ENCODE measurements at places on chromosomes 3 and 15.

GRCh38 chr3:129602309-129602708 is 4.2 kb downstream of the PLXND1 start:
- DNase-seq = no peak

DNA sequence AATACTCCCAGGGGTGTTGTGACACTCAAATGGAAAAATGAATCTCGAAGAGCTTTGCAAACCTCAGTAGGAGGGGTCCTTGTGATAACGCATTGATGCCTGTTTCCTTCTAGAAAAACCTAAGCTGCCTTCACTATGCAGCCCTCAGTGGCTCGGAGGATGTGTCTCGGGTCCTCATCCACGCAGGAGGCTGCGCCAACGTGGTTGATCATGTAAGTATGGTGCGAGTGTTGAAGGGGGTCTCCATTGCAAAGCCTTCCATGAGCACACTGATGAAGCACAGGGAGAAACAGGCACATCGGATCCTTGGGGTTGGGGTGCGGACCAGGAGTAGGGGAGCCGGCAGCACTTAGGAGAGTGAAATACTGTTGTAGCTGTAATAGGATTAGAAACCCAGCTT is 22.3 kb downstream of the ANKDD1A start:
- DNase-seq = no peak

DNA sequence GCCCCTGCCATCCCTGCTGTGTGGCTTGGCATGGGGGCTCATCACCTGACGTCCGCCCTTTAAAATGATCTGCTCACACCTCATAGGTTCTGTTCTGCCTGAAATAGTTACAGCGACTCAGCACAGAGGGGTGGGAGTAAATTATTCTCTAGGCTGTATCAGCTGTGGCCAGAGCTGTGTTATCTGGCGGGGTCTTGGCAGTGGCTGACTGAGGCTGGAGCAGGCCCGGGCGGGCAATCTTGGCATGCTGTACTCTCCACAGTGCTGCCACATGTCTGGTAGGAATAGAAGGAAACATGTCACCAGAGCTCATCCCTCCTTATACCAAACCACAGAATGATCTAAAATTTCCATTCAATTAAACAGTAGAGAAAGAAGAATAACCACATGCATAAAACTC is 499.9 kb upstream of the LMCD1 start:
- DNase-seq = peak; percentile 8

DNA sequence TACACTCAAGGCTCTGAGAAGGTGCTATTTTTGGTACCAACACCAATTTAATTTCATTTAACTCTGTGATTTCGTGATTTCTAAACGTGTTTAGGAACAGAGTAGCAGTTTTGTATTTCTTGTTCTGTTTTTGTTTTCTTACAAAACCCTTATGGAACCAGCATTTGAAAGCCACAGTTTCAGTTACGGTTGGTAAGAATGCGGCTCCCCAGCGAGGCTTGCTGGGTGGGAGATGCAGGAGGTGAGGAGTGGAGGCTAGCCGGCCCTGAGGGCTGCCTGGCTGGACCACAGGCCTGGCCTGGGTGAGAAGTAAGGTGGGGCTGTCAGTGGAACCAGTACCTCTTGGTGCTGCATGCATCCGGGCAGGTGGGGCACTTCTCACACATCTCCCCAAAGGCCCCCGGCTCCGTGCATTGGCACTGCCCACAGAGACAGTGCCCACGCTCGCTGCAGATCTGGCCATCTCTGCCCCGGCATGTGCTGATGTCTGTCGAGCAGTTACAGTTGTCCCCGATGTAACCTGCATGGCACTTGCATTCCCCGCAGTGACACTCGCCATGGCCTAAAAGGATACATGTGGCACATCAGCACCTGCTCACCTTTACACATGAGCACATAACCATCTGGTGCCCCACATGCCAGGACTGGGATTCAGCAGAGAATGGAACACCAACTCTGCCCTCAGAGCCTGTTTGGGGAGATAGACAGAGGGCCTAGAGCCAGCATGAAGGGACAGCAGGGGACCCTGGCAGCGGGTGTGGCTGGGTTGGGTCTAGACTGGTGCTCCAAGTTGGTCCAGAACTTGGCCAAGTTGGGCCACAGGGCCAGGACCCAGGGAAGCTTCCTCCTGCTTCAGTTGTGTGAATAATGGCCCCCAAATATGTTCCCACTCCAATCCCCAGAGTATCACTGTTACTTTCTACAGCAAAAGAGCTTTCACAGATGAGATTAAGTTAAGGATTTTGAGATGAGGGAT is 43.4 kb downstream of the UMPS start:
- no peak for DNase-seq

GRCh38 chr3:10280177-10280529 is 12.6 kb downstream of the GHRL start:
- no peak for DNase-seq

DNA sequence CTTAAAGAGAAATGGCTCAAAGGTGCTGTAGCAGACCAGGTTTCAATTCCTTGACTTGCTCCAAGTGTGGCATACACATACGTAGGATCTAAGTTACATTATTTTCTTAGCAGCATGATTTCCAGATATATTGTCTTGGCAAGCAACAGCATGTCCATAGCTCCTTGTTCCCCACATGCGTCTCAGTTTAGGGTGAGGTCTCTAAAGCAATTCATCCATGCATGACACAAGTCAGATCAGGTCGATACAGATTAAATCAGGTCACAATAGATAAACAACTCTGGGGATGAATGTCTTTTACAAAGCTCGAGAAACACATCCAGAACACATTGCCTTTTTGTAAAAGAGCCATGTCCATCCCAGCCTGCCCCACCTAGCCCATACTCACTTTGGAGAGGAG is 108.9 kb upstream of the ABHD17C start:
- DNase-seq = no peak

DNA sequence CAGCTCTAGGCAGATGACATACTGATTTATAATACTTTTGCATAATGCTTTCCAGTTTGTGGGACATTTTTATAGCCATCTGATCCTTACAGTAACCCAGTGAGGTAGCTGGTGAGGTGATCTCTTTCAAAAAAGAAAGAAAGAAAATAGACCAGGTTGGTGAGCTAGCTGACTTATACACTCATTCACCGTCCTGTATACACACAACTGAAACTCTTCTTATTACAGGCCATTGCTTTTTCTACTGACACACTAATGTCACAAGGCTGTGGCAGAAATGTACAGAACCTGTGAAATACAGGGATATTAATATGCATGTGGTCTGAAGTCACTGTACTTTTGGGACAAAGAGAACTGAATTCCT is 150.2 kb upstream of the BHLHE40 start:
- peak; percentile 56 for DNase-seq

- DNase-seq = no peak
Measured at GRCh38 chr15:89775815-89776214, 317 bp upstream of the MESP2 start.

GRCh38 chr3:192653862-192654261 is 73.5 kb downstream of the FGF12 start:
- DNase-seq = no peak

DNA sequence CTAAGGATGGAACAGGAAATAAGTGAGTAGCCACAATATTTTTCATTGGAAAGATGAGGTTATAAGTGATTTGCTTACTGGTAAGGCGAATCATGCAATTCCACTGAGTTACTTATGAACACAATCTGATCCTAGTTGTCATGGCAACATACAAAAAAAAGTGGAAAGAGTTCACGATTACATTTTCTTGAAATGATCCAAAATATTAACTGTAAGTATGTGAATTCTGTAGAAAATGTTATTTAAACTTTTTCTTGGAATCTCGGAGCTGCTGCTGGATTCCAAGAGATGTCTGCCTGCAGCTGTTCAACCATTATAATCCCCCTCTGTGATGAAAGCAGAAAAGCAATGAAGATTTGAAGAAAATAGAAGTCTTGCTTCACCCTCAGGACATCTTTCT is 120.5 kb downstream of the KBTBD8 start:
- DNase-seq = no peak

GRCh38 chr3:277873-278272 is 81.3 kb downstream of the CHL1 start:
- DNase-seq = no peak

GRCh38 chr3:8755097-8755496 is 14.3 kb downstream of the OXTR start:
- DNase-seq = no peak

DNA sequence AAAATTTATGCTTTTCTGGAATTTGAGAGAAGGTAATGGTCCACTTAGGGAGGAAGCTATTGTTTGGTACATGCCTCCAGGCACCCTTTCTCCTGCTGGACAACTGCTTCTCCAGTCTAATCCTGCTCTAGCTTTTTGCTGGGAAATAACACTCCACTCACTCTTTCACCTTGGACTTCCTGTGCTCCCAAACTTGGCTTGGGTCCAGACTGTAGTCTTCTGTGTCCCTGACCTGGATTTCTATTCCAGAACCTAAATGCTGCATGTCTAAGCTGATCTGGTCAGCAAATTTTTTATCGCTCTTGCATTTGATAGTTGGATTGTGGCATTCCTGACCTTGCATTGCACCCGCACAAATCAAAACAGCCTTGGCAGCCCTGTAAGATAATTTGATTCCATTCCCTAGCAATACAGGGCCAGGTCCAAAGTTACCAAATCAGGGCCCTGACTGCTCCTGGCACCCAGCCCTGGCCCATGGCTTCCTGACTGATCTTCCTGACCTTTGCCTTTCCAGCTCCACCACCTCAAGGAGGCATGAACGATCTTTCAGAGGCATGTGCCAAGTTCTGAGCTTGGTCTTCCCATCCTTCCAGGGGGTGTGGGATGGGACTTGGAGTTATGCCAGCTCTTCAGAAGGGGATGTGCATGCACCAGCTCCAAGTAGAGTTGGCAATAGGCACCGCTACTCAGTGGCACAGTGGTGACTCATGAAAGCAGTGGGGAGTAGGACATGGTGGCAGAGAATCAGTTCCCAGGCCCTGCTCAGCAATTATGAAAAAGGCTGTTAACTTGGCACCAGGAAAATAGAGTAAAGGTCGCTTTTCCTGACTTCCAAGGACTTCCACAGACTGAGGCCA is 43.9 kb upstream of the GOLGA8J start:
- DNase-seq = no peak

GRCh38 chr15:54941417-54941816 is 255.3 kb downstream of the RSL24D1 start:
- no peak for DNase-seq

DNA sequence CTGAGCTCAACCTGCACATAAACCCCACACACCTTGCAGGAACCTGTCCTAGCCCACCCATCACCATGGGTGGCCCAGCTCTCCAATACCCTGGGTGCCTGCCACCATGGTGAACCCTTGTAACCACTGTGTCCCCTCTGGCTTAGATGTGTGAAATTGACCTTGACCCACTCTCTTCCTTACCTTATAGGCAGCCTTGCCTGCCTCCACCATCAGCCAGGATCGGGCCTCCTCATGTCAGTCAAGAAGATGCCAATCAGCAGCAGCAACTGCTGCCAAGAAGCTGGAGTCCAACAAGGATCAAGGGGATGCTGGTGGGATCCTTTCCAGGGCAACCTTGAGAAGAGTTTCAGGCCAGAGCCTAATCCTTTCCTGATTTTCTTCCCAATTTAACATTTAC is 8.8 kb upstream of the CYP11A1 start:
- DNase-seq = no peak

DNA sequence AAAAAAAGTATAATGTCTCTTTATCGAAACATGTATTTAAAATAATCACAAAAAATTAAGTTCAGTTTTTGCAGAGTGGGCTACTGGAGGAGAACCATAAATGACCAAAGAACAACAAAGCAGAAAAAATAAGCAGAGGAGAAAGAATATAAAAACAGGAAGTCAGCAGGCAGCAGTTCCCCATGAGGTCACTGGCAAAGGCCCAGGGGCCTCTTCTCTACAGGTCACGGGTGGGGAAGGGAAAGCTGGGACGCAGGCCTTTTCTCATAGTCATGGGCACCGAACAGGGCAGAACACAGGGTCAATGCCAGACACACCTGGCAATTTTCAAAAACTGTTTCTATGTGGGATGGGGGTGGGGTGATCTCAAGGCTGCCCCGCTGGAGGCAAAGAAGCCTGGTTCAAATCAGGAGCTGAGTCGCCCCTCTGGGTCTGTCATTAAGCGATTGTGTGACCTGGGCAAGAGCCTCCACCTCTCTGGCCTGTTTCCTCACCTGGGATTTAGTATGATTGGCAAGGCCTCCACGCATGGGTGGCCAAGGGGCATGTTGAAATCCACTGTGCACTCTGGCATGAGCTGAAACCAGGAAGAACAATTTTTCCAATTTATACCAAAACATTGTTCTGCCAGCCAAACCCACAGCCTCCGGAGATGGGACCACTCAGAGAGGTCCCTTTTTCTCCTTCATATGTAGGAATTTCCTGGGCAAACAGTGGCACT is 43.8 kb upstream of the UACA start:
- DNase-seq = no peak

GRCh38 chr3:129308636-129309035 is 30.0 kb downstream of the HMCES start:
- DNase-seq = no peak

DNA sequence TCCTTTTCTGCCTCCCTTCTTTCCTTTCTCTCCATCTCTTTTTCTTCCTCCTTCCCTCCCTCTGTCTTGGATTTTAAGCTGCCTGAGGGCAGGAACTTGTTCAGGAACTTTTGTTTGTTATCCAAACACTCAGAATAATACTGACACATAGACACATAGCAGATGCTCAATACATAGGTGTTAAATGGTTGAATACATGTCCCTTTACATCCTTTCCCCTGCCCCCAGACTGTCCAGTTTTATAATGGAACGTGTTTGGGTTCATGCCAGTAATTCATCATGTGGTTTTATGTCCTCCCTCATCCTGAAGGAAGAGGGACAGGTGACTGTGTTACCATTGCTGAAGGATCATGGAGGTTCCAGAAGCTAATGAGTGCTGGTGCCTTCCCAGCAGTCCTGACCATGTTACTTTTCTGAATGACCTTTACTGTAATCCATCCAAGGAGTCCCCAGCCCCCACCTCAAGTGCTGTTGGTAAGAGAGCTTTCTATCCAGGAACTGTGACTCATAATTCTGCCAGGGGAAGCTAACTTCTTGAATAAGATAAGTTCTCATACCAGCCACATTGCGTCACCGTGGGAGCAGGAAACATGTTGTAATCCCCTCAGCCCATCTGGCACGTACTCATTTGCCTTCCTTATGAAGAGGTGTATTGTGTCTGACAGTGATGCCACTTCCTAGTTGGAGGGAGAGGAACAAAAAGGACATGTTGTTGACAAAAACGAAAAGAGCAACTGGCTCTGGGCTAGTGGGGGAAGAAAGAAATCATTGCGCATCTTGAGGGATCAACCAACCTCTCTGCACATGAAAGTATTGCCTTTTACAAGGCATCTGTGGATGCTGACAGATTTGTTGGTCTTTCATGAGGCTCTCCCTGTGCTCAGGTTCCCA is 52.4 kb downstream of the IL1RAP start:
- DNase-seq = peak; percentile 99

- no peak for DNase-seq
Measured at GRCh38 chr3:171377859-171378258, 82.3 kb downstream of the TNIK start.

- no peak for DNase-seq
Measured at GRCh38 chr3:14457999-14458398, 55.6 kb downstream of the SLC6A6 start.

DNA sequence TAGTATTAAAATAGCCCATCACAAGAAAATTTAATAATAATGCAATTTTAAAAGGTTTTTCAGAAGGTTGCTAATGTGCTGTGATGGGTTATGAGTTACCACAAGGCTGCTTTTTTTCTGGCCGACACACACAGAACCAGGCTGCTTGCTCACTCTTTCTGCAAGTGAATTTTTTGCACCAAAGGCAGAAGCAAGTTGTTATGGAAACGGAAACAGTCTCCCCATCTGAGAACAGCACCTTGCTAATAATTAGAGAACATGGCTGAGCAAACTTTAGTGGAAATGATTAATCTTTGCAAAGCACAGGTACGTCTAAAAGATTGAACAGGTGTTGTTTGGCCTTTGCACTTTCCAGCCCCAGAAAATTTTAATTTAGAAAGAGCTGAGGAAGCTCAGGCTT is 51.0 kb downstream of the CACNA2D3 start:
- no peak for DNase-seq
